Cardiac muscle cell (in vitro differentiated cells and primary cell): ENCODE measurements at places on chromosomes 1 and 21. TPM values are rescaled to one million over a fixed set of nuclear protein-coding genes. Genes with fewer than 3 reads are reported as not detected.

DNA sequence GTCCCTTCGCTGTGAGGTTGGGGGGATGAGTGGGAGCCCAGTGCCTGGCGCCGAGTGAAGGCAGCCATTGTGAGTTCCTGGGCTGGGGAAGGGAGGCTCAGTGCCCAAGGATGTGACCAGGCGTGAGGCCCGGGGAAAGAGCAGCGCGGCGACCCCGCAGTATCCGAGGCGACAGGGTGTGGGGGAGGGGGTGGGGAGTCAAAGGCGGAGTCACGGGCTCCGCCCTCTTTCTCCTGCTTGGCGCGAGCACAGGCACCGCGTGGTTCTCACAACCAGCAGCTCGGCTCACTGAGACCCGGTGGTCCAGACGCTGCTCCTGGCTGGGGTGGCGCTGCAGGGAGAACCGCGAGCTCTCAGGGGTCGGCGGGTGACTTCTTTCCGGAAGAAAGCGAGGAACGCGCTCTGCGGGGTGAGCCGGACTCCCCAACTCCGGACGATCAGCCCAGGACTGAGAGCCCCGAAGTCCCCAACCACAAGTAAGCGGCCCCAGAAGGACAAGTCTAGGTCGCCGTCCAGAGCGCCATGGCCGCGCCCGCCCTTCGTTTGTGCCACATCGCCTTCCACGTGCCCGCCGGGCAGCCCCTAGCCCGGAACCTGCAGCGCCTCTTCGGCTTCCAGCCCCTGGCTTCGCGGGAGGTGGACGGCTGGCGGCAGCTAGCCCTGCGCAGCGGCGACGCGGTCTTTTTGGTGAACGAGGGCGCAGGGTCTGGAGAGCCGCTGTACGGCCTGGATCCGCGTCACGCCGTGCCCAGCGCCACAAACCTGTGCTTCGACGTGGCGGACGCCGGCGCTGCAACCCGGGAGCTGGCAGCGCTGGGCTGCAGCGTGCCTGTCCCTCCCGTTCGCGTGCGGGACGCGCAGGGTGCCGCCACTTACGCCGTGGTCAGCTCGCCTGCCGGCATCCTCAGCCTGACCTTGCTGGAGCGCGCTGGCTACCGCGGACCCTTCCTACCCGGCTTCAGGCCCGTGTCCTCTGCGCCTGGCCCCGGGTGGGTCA is at the start of gene HPDL:
Gene HPDL (plus strand): TSS at position 269 of the 997 bp plus-strand sequence. CDS start 254 bp downstream, at position 523.
- H3K27me3 ChIP-seq = no peaks in the 10 kb centered on the region
- peak; percentile 67 for DNase-seq
- H3K4me1 ChIP-seq = no peaks in the 10 kb centered on the region
- H3K36me3 ChIP-seq = peaks cover 3% of the 10 kb centered on the region
- H3K4me3 ChIP-seq = no peak within 1 kb of the TSS

DNA sequence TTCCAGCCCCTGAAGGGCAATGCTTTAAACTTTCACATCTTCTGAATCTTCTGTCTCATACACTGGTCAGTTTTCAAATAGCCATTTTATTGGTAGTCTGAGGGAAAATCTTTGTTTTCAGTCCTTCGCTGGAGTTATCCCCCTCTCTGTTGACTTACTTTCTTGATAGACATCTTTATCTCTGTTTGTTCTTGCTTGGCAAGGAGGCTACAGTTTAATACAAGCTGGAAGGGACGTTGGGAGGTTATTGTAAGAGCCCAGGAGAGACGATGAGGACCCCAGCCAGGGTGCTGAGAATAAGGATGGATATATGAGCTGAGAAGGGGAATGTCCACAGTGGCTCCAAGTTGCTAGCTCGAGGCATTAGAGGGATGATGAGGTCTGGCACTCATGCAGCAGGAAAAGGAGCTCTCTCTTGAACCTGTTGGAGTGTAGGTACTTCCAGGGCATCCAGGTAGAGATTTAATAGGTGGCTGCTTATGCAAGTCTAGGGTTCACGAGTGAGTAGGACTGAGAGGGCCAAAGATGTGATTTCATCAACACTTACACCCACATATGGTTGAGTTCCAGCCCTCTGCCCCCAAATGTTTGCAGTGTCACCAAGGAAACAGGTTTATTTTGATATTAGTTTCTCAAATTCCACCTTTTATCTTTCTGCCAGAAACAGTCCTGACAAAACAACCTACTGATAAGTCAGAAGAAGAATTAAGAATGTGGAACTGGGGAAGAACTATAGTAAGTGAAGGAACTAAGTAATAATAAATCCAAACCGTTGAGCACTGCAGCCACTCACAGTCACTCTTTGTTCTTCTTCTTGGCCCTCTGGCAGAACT is 237.3 kb upstream of the PROX1 start:
- no peak for DNase-seq
- no peak overlapping the region for H3K4me3 ChIP-seq
- no peaks in the 10 kb centered on the region for H3K36me3 ChIP-seq
- H3K27ac ChIP-seq = no peak overlapping the region
- no peaks in the 10 kb centered on the region for H3K4me1 ChIP-seq

DNA sequence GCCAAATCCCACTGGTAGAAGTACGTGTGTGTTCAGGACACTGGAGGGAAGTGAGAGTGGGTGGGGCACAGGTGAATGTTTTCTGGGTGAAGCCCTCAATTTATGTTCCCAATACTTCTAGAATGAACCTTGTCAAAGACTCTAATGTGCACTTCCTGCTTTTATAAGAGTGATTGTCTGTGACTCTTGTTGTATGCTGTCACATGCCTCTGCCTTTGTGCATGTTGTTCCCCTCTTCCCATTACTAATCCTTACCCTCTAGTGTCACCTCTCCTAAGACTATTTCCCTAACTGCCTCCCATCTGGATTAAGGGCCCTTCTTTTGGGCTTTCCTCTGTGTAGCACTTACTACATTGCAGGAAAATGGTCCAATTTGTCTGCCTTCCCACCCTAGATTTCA is 2.5 kb upstream of the LINGO4 start:
- H3K27me3 ChIP-seq = peaks cover 4% of the 10 kb centered on the region
- H3K27ac ChIP-seq = no peak overlapping the region
- no peaks in the 10 kb centered on the region for H3K36me3 ChIP-seq
- H3K4me3 ChIP-seq = no peak overlapping the region
- no peaks in the 10 kb centered on the region for H3K4me1 ChIP-seq

DNA sequence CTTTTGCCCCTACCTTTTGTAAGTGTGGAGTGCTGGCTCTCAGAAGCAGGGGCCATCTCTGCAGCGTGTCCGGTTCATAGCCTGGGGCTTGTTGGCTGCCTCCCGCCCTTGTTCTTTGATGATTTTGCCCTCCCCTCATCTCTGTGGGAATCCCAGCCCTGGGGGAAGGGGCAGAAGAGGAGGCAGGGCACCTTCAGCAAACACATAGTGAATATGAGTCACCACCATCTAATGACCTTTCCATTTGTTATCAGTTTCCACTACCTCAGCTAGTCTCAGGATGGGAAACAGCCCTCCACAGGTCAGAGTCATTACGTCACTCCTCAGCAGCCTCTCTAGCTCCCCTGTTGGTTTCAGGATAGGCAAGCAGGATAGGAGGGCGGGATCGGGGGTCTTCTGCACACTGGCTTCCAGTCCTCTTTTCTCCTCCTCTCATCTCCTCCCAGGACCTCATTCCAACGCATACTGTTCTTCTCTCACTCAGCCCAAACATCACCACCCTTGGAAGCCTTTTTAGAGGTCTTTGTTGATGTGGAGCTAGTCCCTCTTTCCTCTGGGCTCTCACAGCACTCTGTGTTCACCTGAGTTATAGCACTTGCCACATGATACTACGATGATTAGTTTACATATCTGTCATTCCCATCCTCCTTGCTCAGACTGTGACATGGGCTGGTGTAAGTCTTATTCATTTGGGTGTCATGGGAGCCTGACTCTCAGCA is 15.8 kb downstream of the GADD45A start:
- H3K4me1 ChIP-seq = peaks cover 13% of the 10 kb centered on the region
- DNase-seq = peak; percentile 73
- H3K27ac ChIP-seq = peak overlapping the region; percentile 85
- H3K27me3 ChIP-seq = no peaks in the 10 kb centered on the region

GRCh38 chr1:204361341-204361771 is 1.6 kb upstream of the PLEKHA6 start:
- peaks cover 58% of the 10 kb centered on the region for H3K4me1 ChIP-seq
- peak; percentile 37 for DNase-seq
- no peaks in the 10 kb centered on the region for H3K27me3 ChIP-seq
- no peak overlapping the region for H3K4me3 ChIP-seq
- no peaks in the 10 kb centered on the region for H3K36me3 ChIP-seq

DNA sequence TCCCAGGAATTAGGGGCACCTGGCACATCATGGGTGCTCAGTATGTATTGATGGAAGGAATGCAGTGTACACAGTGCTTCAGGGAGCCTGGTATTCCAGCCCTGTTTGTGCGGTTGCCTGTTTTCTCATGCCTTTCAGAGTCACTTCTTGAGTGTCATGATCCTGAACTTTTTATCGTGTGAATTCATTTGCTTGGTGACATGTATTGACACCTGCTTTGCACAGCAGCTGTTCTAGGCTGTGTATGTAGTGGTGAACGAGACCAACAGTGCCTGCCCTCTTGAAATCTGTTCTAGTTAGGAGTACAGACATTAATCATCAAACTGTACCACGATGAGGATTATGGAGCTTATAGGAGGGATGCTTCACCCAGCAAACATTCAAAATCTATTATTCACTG is 6.1 kb downstream of the HTR6 start:
- H3K27ac ChIP-seq = no peak overlapping the region
- H3K27me3 ChIP-seq = peaks cover 66% of the 10 kb centered on the region
- DNase-seq = no peak
- no peak overlapping the region for H3K4me3 ChIP-seq

DNA sequence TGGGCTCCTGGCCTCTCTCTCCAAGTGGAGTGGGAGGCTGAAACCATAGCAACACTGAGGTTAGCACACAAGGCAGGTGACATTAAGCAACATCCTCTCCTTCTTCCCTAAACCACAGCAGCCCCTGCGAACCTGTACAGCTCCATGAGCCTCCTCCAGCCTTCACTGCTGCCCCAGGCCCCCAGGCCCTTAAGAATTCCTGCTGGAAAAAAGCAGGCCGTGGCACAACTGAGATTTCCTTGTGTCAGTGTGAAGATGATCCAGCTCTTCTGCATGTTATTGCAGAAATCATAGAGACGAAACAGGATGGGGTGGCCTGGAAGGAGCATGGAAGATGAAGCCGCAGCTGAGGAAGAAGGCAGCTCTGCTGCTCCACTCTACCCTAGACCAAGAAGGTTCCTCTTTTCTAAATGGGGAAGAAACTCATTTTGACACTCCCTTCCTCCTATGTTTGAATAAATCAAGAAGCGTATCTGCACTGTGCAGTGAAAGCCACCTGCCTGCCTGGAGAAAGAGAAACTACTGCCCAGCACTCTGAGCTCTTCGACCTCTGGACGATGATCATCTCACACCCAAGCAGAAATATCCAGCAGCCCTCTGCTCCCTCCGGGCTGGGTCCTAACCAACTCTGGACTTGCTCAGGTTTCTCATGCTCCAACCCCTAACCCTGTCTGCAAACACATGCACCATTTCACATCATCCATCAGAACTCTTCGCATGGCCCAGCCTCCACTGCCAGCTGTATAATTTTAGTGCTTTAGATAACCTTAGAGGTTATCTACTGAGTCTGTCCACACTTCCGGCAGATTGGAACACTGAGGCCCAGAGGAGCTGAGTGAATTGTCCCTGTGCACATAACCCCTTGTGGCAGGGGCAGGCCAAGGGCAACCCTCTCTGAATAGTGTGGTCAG is 20.7 kb downstream of the SH3BP5L start:
- no peaks in the 10 kb centered on the region for H3K27me3 ChIP-seq
- H3K36me3 ChIP-seq = no peaks in the 10 kb centered on the region
- peak; percentile 22 for DNase-seq

Gene S100A4
- 74.1 and 89.4 TPM in 2 replicates for total RNA-seq

Gene SPRR1B
- total RNA-seq = not detected in 2 replicates

Gene LRRC41
- total RNA-seq = 118 and 151 TPM in 2 replicates
